ENCODE measurements at places on chromosomes 12 and 14. TPM values are rescaled to one million over a fixed set of nuclear protein-coding genes. Genes with fewer than 3 reads are reported as not detected.

DNA sequence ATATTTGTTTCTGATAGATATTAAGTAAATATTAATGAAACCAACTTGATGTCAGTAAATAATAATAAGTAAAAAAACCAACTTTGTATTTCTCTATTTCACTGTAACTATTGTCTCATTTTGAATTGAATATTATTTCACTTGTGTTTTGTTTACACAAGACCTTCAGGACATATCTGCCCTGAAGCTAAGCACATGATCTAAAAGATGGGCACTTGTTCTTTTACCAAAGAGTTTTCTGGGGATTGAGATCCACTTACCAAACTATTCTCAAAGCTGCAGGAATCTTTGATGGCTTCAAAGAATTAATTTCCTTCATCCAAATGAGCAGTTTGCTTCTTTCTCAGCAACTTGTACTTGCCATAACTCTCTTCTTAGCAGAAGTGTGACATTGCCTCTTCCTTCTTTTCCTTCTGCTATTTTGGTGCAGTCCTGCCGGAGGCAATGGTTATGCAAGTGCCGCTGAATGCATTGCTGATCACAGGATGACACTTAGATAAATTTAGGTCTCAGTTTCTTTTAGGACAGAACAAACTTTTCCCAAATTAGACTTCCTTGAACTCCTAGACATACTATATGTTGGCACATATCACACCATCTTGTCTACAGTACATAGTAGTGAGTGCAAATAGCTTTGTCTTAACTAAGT is 9.2 kb downstream of the FAR2 start:
- DNase-seq: no peak

Gene SMCO3
- total RNA-seq: 1.9 TPM

- no peak for DNase-seq
Measured at GRCh38 chr14:104337351-104337750, 199.0 kb downstream of the KIF26A start.

- DNase-seq: no peak
Measured at GRCh38 chr14:96586056-96586455, 83.9 kb downstream of the PAPOLA start.

DNA sequence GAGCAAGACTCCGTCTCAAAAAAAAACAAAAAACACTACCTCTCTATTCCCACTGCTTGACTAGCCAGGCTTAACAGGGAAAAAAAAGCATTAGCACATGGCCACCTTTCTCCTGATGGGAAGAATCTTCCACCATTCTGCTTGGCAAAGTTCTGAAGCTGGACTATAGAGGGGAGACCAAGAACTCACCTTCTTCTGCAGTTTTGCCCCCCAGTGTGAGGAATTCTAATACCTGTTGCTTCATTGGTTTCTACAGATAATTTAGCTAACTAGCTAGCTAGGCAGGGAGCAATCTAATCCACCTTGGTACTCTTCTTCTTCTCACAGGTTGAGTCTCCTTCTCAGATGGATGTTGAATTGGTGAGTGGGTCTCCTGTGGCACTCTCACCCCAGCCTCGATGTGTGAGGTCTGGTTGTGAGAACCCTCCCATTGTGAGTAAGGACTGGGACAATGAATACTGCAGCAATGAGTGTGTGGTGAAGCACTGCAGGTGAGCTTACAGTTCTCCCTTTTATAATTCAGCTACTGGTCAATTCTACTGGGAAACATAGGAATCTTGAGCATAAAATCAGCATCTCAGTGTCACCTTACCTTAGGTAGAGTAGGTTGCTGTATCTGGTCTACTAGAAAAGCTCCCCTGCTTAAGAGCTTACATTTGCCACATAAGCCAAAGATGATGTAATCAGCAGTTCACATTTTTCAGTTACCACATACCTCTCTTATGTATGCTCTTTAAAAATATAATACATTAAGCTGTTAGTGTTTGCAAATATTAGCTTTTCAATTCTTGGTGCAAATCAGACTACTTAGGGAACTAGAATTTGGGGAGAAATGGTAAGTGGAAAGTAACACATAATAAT is 16.0 kb downstream of the METTL3 start:
- no peak for DNase-seq

GRCh38 chr12:107344035-107344808 is 250.9 kb upstream of the CRY1 start:
- DNase-seq: no peak

- DNase-seq: no peak
Measured at GRCh38 chr12:62649412-62650138, 182.9 kb downstream of the MON2 start.

- no peak for DNase-seq
Measured at GRCh38 chr14:95903616-95904107, 27.0 kb downstream of the TUNAR start.

- no peak for DNase-seq
Measured at GRCh38 chr14:40119765-40120164, 687.5 kb upstream of the FBXO33 start.

GRCh38 chr12:110776410-110776809 is 33.7 kb upstream of the PPP1CC start:
- DNase-seq: no peak

DNA sequence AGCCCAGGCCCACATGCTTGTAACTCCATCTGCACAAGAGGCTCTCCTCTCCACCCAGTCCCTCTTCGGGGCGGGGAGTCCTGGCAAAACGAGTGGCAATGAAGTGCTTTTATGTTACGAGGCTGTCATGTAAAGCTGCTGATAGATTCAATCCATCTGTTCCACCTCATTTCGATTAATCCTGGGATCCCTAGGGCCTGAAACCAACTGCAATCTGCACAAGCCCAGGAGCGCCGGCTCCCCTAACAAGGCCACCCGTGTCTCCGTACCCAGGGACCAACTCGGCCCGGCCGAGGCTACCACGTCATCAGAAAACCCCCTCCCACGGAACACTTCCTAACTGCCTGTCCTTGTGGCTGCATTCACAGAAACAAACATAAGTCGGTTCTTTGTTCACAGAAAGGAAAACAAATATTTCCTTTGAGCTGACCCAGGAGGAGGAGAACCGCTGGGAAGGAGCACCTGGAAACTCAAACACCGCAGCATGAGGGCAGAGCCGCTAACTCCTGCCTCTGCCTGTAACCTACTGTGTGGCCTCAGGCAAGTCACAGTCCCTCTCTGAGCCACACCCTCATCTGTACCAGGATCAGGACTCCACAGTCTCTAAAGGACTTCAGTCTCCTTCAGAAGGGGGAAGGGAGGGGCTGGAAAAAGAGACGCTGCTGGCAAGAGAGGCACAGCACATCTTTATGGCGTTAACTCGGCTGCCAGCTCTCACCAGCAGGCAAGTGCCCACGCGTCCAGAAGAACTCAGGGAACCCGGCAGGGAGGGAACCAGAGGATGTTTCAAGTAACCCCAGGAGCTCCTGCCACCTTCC is 47.8 kb downstream of the CCDC88C start:
- DNase-seq: no peak

Gene CCDC88C
- total RNA-seq: 34.1 TPM

DNA sequence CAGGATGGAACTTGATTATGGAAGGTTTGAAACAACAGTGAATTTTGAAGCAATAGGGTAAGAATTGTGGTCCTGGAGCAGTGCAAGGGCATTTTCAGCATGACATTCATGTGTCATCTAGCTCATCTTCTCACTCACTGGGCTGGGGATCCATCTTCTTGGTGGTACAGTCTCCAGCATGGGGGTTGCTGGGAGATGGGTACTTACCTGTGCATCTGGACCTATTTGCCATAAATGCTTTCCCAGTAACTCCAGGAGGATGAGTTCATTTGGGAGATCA is 7.2 kb downstream of the HSP90AA1 start:
- no peak for DNase-seq

DNA sequence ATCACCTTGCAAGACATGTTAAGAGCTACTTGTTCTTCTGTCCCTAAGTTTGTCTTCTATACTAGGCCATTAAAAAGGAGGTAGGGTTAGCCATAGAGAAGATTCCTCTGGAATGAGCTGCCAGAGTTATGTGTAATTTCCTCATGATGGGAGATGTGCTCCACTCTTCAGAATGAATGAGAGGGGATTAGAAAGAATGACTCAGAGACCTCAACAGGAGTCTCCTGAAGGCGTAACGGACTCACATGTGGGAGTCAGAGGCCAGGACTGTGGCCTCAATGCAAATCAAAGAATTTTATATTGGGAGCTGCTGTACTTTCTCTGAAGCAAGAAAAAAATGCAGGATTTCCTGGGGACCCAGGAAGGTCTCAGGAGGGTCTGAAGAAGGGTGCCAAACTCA is 87.8 kb upstream of the ATXN7L3B start:
- DNase-seq: no peak

Gene TPCN1
- 51.9 TPM for total RNA-seq

Gene DCN
- total RNA-seq: 753 TPM

DNA sequence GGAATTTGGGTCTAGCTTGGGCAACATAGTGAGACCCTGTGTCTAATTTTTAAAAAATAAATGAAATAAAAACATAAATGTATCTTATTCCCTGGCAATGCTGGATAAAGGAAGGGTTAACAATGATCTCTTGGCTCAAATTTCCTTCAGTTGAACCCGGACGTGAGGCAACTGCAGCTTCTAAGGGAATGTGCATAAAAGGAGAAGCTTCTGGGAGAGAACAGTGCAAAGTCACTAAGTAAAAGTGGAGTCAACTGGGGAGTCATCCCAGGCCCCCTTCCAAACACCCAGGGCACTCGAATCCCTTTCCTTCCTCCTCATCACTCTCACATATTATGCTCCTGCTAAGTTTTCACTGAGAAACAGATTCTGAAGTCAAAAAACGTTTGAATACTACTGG is 147.3 kb downstream of the PPM1H start:
- no peak for DNase-seq

Gene MGAT4C
- 0.67 TPM for total RNA-seq

DNA sequence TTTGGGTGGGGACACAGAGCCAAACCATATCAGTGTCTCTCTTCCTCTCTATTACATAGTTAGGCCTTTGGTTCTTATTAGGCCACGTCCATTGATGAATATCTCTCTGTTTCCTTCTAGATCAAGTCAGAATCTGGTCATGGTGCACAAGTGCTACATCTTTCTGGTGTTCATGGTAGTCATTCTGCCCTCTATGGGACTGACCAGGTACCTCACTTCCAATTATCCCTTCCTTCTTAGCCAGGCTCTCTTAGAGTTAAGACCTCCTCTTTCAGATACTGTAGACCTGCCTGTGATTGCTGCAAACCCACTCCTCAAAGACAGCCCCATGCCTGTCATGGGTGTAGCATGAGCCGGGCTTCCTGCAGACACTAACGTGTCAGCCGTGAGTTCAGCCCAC is 25.2 kb downstream of the NGB start:
- DNase-seq: no peak

Gene C12orf50
- not detected for total RNA-seq

GRCh38 chr14:104800771-104801519 is at the start of gene ZBTB42:
TSS of gene ZBTB42 (plus strand) at chr14:104801101. CDS start at chr14:104801198, 97 bp downstream.
- DNase-seq: peak; percentile 94

GRCh38 chr12:90322006-90322405 is 613.4 kb upstream of the ATP2B1 start:
- no peak for DNase-seq

Gene MGP
- total RNA-seq: 472 TPM

DNA sequence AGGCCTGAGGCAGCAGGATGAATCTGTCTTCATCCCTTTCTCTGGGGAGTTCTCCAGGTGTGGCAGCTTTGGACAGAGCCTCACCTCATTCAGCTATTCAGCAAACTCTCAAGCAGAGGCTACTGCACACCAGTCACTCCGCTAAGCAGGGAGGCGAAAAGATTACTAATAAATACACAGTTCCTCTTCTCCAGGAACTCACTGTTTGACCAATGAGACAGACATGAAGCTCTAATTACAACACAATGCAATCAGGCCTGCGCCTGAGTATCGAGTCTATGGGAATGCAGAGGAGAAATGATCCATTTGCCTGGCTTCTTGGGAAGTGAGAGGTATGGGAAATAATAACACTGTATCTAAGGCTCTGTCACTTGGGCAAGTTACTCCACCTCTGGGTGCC is 178.1 kb downstream of the CRADD start:
- DNase-seq: no peak

GRCh38 chr12:105109465-105110212 is 2.1 kb downstream of the WASHC4 start:
- no peak for DNase-seq

Gene CCDC184
- 0.61 TPM for total RNA-seq

Gene OR10AD1
- total RNA-seq: not detected

GRCh38 chr12:101795013-101795412 is 35.7 kb downstream of the GNPTAB start:
- DNase-seq: no peak

Gene PFKM
- total RNA-seq: 41.8 TPM

Gene GPR84
- total RNA-seq: 0.96 TPM

Gene SDR9C7
- not detected for total RNA-seq

Gene HCAR2
- 7.6 TPM for total RNA-seq

Gene PLEK2
- 2.5 TPM for total RNA-seq

DNA sequence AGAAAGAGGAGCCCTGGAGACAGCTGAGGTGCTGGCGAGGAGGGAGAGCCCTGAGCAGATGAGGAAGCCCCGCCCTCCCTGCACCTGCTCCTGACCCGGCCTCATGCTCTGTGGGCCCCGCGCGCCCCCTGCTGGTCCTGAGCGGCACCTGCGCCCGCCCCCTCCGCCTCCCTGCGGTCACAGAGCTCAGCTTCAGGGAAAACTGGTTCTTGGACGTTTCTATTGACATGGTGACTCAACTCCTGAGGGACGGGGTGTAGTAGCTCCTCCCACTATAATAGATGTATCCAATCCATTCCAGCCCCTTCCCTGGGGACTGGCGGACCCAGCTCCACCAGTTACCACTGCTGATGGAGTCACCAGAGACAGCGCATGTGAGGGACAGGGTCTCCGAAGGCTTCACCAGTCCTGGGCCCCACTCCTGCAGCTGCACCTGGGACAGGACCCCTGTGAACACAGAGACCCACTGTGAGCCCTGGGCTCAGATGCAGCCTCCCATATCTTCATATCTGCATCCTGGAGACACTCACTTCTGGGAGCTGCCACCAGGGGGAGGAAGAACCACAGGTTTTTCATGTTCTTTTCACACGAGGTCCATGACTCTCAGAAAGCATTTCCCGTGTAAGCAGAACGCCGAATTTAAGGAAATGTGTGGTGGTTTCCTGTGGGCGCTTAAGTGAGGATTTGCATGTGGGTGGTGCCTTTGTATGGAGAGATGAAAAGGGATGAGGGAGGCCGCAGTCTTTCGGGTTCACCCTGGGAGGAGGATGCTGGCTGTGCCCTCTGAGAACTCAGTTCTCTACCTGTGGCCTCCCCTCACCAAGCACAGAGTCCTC is 1346.4 kb downstream of the TMEM121 start:
- peak; percentile 92 for DNase-seq

Gene BCDIN3D
- total RNA-seq: 4.9 TPM

Gene CLEC7A
- total RNA-seq: 51.1 TPM
